ENCODE measurements at places on chromosomes 4 and X. TPM values are rescaled to one million over a fixed set of nuclear protein-coding genes. Genes with fewer than 3 reads are reported as not detected.

DHRSX gene
- 21.1 TPM for total RNA-seq

NXF2B gene
- not detected for total RNA-seq

SPIN2A gene
- total RNA-seq = 0.38 TPM

TGIF2LX gene
- total RNA-seq = not detected

CENPI gene
- 7.3 TPM for total RNA-seq

MOSPD2 gene
- 10.9 TPM for total RNA-seq

GK gene
- 15.5 TPM for total RNA-seq

RNF175 gene
- not detected for total RNA-seq

USP17L20 gene
- not detected for total RNA-seq

ATOH1 gene
- total RNA-seq = not detected

SULT1B1 gene
- 7.7 TPM for total RNA-seq

XPNPEP2 gene
- not detected for total RNA-seq

SHROOM4 gene
- total RNA-seq = 2.0 TPM

NBDY gene
- 4.8 TPM for total RNA-seq

HTN1 gene
- total RNA-seq = not detected

S100G gene
- total RNA-seq = not detected

AADAT gene
- total RNA-seq = 2.0 TPM

FGA gene
- under 0.01 TPM for total RNA-seq

ARHGAP10 gene
- 34.9 TPM for total RNA-seq

PCDH19 gene
- under 0.01 TPM for total RNA-seq

GAGE12J gene
- total RNA-seq = not detected

UGT2A3 gene
- total RNA-seq = 0.28 TPM

EXOC1L gene
- not detected for total RNA-seq

STARD8 gene
- total RNA-seq = 4.6 TPM

CACNA1F gene
- not detected for total RNA-seq

MAGEB1 gene
- not detected for total RNA-seq

GALNTL6 gene
- under 0.01 TPM for total RNA-seq

CSN2 gene
- total RNA-seq = not detected

PAK3 gene
- 4.0 TPM for total RNA-seq

NSUN7 gene
- under 0.01 TPM for total RNA-seq

HSFX1 gene
- total RNA-seq = 0.85 TPM

P2RY8 gene
- total RNA-seq = not detected

HAND2 gene
- 12.8 TPM for total RNA-seq

STAP1 gene
- total RNA-seq = not detected

HSPA4L gene
- 15.7 TPM for total RNA-seq

RAB33A gene
- total RNA-seq = 15.2 TPM

RPA4 gene
- 0.56 TPM for total RNA-seq

NDST3 gene
- total RNA-seq = not detected

LPAR4 gene
- total RNA-seq = 0.19 TPM

FAM149A gene
- total RNA-seq = 2.3 TPM

MGAT4D gene
- not detected for total RNA-seq

TBC1D8B gene
- 17.2 TPM for total RNA-seq

RS1 gene
- not detected for total RNA-seq

VEGFC gene
- 35.5 TPM for total RNA-seq

GBA3 gene
- not detected for total RNA-seq

ADGRG2 gene
- total RNA-seq = under 0.01 TPM
